Thoracic aorta (tissue), 2 donors: ENCODE measurements at places on chromosomes 7 and 10. TPM values are rescaled to one million over a fixed set of nuclear protein-coding genes. Genes with fewer than 3 reads are reported as not detected.

SPAM1 gene
- total RNA-seq = not detected

DNA sequence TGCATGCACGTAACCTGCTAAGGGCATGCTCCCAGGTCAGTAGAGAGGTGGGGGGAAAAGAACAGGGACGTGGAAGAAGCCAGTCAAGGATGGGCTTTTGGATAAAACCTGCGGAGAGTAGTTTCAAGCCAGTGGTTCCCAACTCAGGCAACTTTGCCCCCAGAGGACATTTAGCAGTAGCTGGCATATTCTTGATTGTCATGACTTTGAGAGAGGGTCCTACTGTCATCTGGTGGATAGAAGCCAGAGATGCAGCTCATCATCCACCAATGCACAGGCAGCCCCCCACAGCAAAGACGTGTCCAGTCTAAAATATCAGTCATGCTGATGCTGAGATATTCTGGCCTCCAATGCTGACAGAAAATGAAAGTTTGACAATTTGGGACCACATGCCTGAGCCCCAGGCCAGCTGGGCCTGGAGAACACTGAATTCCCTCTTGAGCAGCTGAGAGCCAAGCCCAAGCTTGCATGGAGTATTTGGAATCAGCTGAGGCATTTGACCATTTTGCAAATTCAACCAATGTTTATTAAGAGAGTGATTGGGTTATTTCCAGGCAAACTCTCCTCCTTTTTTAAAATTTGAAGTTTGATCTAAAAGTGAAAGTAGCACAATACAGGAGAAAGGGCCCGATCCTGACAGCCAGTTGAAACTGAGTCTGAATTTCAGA lies 110.0 kb upstream of the C7orf33 start:
- no peak overlapping the region for H3K4me3 ChIP-seq
- H3K27ac ChIP-seq = no peak overlapping the region
- H3K4me1 ChIP-seq = no peaks in the 10 kb centered on the region

DNA sequence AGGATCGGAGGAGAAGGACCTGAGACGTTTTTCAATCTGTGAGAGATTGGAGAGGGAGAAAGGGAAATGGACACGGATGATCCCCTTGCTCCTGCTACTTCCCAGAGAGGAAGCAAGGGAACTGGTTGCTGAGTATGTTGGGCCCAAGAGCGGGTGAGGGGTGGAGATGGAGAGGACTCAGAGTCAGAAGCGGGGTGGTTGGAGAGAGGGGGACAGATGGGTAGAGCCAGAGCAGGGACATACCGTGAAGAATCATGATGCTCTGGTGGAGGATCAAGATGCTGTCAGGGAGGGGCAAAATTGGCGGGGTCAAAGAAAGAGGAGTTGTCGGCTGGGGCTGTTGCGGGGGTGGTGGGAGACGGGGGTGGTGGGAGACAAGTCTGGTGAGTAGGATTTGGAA lies 2.4 kb upstream of the CHST3 start:
- no peak for DNase-seq
- H3K4me3 ChIP-seq = no peak overlapping the region
- no peaks in the 10 kb centered on the region for H3K36me3 ChIP-seq
- H3K27ac ChIP-seq = no peak overlapping the region
- H3K4me1 ChIP-seq = no peaks in the 10 kb centered on the region
- no peaks in the 10 kb centered on the region for H3K27me3 ChIP-seq

DNA sequence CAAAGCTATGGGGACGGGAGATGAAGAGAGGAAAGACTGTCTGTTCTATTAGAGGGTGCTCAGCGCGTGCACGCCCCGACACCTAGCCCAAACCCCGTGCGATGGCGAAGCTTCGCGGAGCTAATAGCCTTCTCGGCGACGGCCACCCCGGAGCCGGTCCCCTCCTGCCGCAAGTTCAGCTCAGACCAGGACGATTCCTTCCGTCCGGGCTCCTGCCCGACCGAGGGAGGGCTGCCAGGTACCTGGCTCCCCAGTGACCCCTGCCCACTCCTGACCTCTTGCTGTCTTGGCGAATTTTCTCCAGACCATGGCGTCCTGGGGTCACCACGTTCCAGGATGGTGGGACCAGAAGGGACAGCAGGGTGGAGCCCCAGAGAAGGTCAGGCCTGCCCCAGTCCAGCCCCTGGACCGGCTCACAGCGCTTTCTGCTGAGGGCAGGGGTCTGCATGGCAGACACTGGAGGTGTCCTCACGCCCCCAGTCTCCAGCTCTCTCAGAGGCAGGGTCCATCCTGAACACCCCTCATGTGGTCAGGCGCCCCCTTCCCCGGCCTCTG lies 36.7 kb downstream of the UNCX start:
- H3K27me3 ChIP-seq = no peaks in the 10 kb centered on the region
- no peaks in the 10 kb centered on the region for H3K4me1 ChIP-seq
- DNase-seq = no peak
- no peak overlapping the region for H3K4me3 ChIP-seq
- H3K27ac ChIP-seq = no peak overlapping the region
- no peaks in the 10 kb centered on the region for H3K36me3 ChIP-seq

- no peaks in the 10 kb centered on the region for H3K27me3 ChIP-seq
- H3K36me3 ChIP-seq = no peaks in the 10 kb centered on the region
- H3K27ac ChIP-seq = no peak overlapping the region
- H3K4me3 ChIP-seq = no peak overlapping the region
- DNase-seq = no peak
Measured at GRCh38 chr10:62772186-62772974, 32.1 kb upstream of the ADO start.
